Vagina (tissue), 2 donors: ENCODE measurements at places on chromosomes 1 and 21. TPM values are rescaled to one million over a fixed set of nuclear protein-coding genes. Genes with fewer than 3 reads are reported as not detected.

Gene ATAD3A
- 21.9 TPM for total RNA-seq

Gene CDC20
- total RNA-seq: 11.0 TPM

Gene TRABD2B
- 5.6 TPM for total RNA-seq

Gene CLCA1
- not detected for total RNA-seq

Gene CD1E
- total RNA-seq: 2.5 TPM

Gene PGLYRP3
- 28.7 TPM for total RNA-seq

Gene NCF2
- total RNA-seq: 12.5 TPM

Gene MYBPH
- not detected for total RNA-seq

Gene TUFT1
- total RNA-seq: 16.0 TPM

Gene AADACL3
- not detected for total RNA-seq

Gene CEP85
- total RNA-seq: 9.1 TPM

Gene IGSF9
- 5.6 TPM for total RNA-seq

Gene LMX1A
- not detected for total RNA-seq

Gene SPATA21
- not detected for total RNA-seq

Gene PTPN7
- total RNA-seq: 7.9 TPM

Gene UBASH3A
- total RNA-seq: 6.4 TPM

Gene SELP
- total RNA-seq: 8.8 TPM

Gene GCSAML
- not detected for total RNA-seq

Gene USP24
- total RNA-seq: 35.8 TPM

Gene OR2M3
- total RNA-seq: not detected

Gene PTPN22
- total RNA-seq: 7.4 TPM

Gene FPGT
- 7.1 TPM for total RNA-seq

Gene OR6K3
- total RNA-seq: not detected

Gene FALEC
- total RNA-seq: not detected

Gene SPRR3
- total RNA-seq: 1,163 TPM

Gene OR2T29
- not detected for total RNA-seq

Gene NBPF19
- 29.7 TPM for total RNA-seq

Gene CELA3B
- not detected for total RNA-seq

Gene SYT14
- 0.49 TPM for total RNA-seq

Gene PTPRF
- total RNA-seq: 139 TPM

Gene FCRL3
- total RNA-seq: not detected

Gene PRAMEF27
- not detected for total RNA-seq
